ENCODE measurements at places on chromosomes 16 and 17.

- DNase-seq: no peak
These were observed 2.0 kb downstream of the NPB start for GRCh38 chr17:81903896-81904599.

DNA sequence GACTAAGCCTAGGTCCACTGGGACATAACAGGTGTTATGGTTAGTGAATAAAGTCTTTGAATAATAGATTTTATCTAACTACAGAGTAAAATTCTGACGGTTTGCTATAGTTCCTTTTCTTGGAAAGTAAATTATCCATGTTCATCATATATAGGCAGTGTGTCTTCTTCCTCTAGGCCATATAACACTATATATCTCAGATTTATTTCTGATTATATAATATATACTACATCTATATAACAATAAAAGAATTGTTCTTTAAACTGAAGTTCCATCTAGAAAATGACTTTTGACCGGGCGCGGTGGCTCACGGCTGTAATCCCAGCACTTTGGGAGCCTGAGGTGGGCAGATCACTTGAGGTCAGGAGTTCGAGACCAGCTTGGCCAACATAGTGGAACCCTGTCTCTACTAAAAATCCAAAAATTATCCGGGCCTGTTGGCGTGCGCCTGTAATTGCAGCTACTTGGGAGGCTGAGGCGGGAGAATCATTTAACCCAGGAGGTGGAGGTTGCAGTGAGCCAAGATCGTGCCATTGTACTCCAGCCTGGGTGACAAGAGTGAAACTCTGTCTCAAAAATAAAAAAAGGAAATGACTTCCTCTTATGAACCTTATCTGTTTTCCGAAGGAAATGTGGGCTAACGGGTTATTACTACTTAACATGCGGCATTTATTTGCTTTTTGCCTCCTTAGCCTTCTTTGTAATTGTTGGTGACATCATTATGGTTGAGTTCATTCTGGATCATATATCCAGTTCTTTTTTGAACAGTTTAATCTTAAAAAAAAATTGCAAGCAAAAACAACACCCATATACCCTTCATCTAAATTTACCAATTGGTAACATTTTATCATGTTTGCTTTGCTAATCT lies 29.2 kb downstream of the NOL11 start:
- DNase-seq: no peak

GRCh38 chr17:9016941-9017552 lies 4.3 kb upstream of the NTN1 start:
- no peak for DNase-seq

- DNase-seq: no peak
These were observed 36.0 kb downstream of the OSBPL7 start for GRCh38 chr17:47785538-47786123.

- no peak for DNase-seq
These were observed 1.1 kb downstream of the CRAMP1 start for GRCh38 chr16:1613211-1613622.

DNA sequence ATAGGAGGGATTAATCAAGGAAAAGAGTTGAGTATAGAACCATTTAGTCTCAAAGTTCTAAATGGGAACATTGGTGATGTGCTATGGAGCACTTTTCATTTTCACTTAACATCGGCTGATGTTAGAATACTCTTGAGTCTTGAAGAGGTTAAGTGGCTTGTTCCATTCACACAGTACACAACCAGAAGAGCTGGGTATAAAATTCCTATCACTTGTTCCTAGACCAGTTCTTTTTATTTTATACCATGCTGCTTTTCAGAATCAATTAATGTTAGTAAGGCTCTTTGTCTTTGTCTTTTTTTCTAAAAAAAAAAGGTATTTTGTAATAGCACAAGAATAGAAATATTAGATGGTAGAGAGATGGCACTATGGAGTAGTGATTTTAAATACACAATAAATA lies 1.7 kb upstream of the KRTAP1-1 start:
- no peak for DNase-seq

DNA sequence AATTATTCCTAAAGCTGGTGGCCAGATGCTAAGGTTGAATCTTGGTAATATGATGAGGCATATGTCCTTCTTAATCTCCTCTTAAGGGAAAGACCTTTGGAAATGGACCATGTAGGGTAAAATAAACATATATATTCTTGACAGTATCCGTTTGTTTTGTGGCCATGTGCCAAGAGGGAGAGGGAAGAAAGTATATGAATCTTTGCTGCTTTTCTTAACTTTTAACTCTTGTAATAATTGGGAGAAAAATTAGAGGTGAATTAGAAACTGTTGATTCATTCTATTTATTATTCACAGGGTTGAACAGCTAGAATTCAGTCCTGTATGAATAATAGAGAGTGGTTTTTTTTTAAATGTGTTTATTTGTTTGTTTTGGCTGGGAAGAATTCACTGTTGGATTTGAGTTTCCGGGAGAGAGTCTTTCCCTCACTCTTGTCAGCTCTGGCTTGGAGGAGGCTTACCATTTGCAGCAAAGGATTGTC lies 31.6 kb downstream of the AATF start:
- no peak for DNase-seq

GRCh38 chr17:50850640-50851039 lies 15.3 kb downstream of the WFIKKN2 start:
- DNase-seq: no peak

- DNase-seq: no peak
These were observed 773 bp downstream of the BLTP2 start for GRCh38 chr17:28643983-28644786.

DNA sequence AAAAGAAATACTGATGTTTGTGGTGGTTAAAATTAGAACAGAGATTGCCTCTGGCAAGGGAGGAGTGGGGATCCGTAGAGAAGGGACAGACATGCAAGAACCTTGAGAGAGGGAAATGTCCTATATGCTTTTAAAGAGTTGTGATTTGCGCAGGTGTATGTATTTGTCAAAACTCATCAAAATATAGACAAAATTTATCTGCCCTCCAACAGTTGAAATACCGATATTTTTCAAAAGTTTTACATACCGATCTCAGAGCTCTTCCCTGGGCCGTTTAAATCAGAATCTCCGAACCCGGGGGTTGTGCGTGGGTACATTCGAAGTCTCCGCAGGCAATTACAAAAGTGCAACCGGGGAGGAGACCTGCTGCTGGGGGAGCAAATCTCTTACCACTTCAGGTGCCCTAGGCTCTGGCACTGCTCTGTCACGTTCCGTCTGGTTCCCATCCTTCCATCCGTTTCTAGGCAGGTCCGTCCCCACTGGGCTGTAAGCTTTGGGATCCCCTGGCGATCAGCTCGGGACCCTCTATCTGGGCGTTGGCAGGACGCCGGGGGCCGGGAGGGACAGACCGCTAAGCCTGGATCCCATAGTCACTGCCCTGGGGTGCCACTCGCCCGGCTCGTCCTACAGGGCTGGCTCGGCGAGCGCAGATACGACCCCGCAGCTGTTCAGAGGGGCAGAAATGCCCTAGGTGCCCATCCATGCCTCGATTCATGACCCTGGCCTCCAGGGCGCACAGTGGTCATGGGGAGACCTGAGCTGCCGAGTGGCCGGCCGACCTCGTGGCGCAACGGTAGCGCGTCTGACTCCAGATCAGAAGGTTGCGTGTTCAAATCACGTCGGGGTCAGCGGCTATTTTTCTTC lies 4.2 kb downstream of the BORCS6 start:
- peak; percentile 76 for DNase-seq

- DNase-seq: peak; percentile 57
These were observed at the start of gene TRAF4 for GRCh38 chr17:28743243-28744103. TRAF4 (plus strand) TSS chr17:28744011; CDS start chr17:28744113, 102 bp downstream.

GRCh38 chr16:15613676-15614075 lies 29.3 kb downstream of the MARF1 start:
- DNase-seq: no peak

GRCh38 chr17:33142705-33143299 lies 150.3 kb downstream of the ASIC2 start:
- no peak for DNase-seq

GRCh38 chr17:81397314-81398175 lies 2.3 kb downstream of the BAHCC1 start:
- DNase-seq: peak; percentile 69

DNA sequence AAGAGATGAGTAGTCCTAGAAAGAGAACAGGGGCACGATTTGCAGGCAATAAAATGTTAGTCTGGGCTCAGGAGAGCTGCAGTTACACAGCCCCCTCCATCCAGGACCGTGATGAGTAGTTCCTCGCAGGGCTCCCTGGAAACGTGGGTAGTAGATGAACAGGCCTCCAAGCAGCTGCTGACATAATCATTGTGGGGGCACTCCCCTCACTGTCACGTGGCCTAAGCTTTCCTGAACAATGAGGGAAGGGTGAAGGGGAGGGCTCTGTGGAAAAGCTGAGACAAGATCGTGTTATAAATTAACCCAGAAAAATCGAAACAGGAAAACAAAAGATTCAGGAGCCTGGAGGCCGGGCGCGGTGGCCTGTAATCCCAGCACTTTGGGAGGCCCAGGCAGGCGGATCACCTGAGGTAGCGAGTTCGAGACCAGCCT lies 1.3 kb upstream of the PER1 start:
- DNase-seq: no peak

DNA sequence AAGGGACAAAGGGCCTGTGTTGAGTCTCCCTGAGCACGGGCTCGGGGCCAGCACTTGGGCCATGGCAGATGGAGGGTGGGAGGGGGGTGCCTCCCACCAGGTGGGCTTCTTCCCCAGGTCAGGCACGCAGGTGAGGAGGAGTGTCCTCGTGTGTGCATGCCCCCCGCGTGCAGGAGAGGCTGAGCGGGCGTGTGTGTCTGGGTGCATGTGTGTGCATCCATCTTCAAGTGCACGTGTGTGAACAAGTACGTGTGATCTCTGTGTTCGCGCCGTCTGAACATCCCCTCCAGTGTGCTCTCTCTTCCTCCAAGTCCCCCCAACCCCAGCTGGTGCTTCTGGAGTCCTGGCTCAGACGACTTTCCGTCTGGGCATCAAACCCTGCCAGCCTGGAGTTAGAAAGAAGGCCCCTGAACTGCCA lies 2.7 kb upstream of the ZG16B start:
- DNase-seq: no peak

DNA sequence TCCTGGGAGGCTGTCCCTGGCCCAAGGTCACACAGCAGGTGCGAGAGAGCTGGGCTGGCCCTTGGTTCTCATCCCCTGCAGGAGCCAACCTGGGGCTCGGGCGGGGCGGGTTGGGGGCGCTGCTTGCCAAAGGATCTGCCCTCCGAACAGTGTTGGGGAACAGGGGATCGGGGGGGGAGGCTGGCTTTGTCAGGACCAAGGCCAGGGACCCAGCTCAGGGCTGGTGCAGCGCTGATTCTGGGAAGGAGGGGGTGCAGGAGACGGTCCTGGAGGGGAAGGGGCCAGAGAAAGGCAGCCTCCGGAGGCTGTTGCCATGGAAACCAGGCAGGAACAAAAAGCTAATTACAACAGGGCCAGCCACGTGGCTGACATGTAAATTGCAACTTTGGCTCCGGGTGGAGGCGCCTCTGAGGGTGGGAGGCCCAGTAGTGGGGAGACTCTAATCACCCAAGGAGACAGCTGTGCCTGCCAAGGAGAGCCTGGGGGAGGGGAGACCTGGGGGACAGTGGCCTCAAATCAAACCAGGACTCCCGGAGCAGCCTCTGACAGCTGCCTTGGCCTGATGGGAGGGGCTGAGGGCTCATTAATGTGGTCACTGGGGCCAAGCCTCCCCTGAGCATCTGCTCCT lies 1.3 kb downstream of the TUBB3 start:
- peak; percentile 19 for DNase-seq

DNA sequence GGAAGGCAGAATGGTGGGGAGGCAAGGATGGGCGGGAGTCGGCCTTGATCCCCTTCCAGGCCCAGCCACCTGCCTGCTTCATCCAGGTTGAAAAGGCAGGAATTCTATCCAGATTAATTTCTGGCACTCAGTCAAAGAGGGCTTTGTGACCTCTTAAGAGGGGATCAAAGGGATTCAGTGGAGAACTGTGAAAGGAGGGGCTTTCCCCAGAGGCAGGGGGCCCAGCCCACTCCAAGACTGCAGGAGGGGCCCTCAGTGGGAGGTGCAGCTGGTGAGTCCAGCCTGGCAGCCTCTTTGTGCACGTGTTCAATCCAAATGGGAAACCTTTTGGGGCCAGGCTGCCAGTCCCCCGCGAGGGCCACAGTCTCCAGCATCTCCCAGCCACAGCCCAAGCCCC lies 148.5 kb upstream of the PLCG2 start:
- no peak for DNase-seq

DNA sequence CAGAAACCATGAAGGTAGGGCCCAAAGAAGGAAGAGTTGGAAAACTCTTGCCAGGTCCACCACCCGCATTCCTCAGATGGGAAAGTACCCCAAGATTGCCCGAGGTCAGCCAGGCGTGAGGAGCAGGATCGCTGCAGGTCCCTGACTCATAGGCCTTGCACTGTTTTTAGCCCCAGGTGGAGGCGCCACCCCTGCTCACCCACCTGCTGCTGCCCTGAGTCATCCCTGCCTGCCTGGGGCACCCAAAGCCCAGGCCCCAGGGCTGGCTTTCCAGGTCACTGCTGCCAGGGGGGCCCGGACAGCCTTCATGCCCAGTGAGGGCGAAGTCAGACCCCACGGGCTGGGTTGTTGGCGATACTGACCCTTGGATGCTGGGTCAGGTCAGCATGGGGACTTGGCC lies 100.9 kb downstream of the AMFR start:
- DNase-seq: no peak

DNA sequence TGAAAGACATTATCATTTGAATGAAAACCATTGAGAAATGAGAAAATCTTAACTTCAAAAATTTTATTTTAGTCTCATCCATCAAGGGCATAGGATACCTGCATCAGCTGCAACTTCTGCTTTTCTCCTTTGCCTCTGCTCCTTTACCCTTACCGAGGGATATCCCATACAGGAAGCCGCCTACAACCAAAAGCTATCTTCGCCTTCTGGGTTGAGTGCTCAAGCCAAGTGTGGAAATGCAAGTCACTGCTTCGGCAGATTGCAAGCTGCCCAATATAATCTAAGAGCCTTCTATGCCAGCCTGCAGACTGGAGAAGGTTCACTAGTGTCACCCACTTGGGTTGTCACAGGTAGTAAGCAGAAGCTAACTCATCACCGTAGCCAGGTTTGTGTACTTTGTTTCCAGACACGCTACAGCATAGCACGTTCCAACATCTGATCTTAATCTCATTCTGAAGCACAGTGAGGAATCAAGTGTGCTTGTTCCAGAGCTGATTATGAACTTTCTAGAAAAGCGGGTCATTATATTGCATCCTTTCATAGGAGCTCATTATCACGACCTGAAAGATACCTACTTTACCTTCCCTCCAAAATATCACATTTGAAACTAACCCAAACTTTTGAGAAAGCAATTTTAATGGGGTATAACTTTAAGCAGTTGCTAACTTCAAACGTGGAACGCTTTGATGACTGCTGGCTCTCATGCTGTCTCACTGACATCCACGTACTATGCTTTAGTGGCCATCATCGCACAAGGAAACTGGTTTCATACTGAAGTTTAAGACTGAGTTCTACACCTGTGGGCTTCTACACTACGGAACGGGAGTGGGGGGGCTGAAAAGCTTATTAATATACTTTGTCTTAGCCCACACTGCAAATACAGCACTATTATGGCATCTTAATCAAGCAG lies 8.0 kb upstream of the UNK start:
- DNase-seq: no peak

- peak; percentile 94 for DNase-seq
These were observed 6.0 kb upstream of the RNF213 start for GRCh38 chr17:80254396-80255251.

DNA sequence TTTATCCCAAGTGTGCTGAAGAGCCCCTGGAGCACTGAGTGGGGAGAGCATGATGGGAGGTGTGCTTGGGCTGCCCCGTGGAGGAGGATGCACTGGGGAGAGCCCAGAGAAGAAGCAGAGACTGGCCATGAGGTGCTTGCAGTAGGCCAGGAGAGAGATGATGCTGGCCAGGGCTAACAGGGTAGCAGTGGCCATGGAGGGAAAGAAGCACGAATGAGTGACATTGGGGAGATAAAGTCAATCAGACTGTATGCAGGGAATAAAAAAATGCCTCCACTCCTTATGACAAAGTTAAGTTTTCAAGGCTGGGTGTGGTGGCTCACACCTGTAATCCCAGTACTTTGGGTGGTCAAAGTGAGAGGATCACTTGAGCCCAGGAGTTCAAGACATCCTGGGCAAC lies 5.4 kb upstream of the TMEM220 start:
- DNase-seq: no peak
